ENCODE measurements at places on chromosomes 6 and 20. TPM values are rescaled to one million over a fixed set of nuclear protein-coding genes. Genes with fewer than 3 reads are reported as not detected.

DNA sequence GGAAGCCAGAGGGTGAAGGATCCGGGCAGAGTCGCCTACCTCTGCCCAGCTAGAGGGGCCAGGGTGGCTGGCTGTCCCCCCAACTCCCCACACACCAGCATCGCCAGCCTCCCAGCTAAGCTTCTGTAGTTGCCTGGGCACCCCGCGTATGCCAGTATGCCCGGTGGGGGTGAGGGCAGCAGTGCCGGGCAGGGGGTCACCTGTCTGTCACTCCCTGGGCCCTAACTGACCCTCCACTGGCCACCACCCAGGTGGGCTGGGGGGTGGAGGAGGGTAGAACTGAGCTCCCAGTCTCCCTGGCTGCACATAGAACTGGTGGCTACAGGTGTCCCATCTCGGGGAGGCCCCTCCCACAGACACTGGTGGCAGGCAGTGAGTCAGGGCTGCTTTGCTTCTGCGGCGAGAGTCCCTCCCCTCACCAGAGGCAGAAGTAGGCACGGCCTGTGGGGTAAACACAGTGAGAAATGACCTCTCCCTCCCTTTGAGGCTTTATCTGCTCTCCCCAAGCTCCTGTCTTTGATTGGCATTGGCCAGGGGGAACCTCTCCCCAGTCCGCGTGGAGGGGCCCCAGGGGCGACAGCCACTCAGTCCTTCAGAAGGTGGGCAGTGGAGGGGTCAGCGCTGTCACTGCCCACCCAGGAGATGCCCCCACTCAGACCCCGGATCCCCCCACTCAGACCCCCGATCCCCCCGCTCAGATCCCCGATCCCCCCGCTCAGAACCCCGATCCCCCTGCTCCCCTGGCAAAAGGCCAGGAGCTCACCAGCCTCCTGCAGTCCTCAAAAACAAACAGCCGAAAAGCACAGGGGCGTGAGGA is 2.5 kb downstream of the NTSR1 start:
- no peak for DNase-seq

DNA sequence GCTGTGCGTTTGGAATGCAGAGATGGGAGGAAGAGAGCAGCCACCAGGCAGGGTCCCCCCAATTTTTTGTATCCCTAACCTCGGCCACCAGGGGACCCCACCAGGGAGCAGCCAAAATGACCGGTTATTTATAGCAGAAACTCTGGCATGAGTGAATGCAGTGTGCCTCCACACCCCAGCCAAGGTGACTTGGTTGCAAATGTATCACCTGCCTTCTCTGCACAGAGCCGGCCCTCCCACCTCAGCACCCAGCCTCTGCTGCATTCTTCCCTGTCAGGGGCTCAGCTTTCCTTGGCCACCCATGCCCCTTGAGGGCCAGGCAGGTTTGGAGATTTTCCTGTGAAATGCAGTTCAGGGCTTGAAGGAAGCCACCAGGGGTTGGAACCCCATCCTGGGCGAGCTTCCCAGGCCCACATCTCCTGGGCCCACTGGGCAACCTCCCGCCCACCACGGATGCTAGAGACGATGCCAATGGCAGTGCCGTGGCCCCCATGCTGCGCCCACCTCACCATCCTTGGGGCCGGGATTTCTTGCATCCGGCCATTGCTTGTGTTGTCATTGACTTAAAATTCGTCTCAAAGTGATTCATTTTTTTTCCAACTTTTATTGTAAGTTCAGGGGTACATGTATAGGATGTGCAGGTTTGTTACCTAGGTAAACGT is 291.6 kb downstream of the TAF4 start:
- no peak for DNase-seq

DNA sequence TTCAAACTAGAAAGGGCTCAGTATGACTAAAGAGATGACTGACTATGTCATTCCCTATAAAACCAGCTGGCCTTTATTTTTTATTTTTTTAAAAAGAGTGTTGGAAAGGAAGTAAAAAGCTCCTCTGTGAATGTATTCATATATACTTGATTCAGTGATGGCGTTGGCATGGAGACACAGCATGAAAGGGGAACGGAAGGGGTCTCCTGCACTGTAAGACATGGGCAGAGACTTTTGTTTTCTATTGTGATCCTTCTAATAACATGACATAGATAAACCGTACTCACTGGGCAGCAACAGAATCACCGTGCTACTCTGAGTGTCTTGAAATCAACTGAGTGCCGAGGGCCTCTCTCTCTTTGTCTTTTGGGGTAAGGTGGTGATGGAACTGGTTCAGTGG is 228.1 kb upstream of the RIN2 start:
- DNase-seq = no peak

DNA sequence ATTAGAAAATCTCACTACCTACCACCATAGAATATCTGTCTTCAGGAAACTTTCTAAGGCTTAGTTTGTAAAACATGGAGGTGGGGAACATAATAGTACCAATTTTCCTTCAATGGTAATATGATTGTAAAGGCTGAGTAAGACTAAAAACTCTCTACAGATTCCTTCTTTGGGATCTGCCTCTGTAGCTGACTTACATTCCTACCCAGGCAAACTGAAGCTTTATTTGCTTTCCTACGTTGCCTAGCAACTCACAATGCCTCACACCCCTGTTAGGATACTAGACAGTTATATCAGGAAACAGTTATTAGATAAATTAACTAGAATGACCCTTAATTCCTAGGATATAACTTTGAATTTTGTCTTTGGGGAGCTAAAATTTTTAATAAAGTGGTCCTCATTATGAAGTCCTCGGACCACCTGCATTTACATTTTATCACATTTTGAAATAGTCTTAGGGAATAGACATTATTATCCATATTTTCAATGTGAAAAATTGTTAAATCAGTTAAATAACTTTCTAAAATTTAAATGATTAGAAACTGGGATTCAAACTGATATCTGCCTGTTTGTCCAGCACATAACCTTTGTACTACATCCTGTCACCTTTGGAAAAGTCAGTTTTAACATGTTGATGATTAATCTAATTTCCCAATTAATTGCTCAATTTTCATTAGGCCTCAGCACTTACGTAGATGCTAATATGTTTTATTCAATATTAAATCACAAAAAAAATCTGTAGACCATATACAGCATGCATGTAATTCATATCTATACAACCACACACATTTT is 591.4 kb downstream of the RNF144B start:
- peak; percentile 56 for DNase-seq

DNA sequence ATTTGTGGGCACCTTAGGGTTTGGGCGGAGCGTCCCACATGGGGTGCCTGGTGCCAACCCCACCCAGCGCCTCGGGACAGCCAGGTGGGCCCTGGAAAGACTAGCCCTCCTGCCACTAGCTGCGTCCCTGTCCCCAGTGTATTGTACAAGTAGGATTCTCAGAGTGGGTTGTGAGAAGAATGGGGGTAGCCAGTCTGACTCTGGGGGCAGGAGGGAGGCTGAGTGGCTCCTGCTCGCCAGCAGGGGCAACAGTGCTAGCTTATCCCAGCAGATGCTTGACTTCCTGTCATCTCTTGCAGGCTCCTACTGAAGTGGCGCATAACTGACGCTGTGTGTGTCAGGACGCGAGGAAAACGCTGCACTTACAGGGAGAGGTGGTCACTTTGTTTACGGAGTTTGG is 9.3 kb downstream of the PSMA7 start:
- no peak for DNase-seq

DNA sequence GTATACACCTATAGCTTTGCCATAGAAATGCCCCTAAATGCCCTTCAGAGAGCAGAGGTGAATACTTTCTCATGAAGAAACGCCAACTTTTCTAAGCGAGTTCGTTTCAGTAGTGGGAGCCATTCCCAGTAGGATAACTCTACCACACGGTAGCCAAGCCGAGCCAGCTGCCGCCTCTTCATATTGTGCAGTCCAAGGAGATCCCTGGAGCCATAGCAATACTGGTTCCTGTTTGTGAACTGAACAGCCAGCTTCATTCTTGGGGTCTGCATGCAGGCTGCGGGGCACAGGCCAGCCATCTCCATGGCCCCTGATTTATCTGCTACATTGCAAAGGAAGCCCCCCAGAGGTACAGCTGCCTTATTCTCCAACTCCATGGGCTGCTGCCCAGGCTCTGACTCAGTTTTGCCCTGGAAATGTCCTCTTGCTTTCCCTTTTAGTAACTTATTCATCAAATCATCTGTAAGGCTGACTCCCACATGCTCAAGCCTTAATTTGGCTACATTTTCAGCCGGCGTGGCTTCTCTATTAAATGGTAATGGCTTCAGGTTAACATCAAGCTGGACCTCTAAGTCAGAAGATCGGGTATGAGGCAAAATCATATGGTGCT is 12.8 kb downstream of the FASTKD5 start:
- DNase-seq = no peak

GRCh38 chr6:168989421-168989820 is 264.2 kb downstream of the THBS2 start:
- DNase-seq = no peak

GRCh38 chr20:15091421-15092037 is 754.1 kb upstream of the FLRT3 start:
- no peak for DNase-seq

The RAD21L1 gene
- not detected for polyA plus RNA-seq

The BPIFB2 gene
- not detected for polyA plus RNA-seq

DNA sequence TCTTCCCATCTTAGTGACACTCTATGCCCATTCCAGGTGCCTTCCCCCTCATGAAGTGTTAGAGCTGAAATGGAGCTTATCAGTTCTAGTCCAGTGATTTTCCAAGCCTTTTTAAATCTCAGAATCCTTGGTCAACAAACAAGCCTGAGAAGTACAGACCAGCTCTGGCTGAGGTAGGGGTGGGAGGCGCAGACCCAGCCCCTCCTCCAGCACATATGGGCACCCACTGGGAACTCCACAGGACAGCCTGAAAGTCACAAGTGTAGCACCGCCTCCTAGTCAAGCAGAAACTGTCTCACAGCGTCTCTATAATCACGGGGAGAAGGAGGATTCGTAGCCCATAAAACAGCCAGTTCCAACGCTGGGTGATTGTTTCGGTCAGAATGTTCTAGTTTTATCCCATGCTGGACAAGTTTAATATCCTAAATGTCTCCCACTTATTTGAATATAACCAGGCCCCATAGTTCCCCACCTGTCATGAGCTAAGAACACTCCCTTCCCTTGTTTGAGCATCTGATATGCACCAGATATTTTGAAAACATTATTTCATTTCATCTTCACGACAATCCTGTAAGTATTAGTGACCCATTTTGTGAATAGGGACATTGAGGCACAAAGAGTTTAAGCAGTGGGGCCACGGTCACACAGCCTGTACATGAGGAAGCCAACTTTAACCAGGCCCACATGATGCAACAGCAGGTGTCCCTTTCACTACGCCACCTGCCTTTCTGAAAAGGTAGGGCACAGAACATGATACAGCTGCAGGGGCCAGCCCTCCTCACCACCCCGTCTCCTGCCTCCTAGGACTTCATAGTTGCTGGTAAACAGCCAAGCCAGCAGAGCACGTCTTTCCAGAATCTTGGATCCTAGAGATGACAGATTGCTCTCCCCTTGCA is 40.1 kb downstream of the TRAF3IP2 start:
- no peak for DNase-seq

GRCh38 chr6:80769106-80769505 is 662.6 kb downstream of the BCKDHB start:
- DNase-seq = no peak

- DNase-seq = no peak
These were observed 6.9 kb upstream of the SUMO4 start for GRCh38 chr6:149393002-149393679.

GRCh38 chr6:154683756-154684523 is 49.3 kb upstream of the SCAF8 start:
- no peak for DNase-seq

DNA sequence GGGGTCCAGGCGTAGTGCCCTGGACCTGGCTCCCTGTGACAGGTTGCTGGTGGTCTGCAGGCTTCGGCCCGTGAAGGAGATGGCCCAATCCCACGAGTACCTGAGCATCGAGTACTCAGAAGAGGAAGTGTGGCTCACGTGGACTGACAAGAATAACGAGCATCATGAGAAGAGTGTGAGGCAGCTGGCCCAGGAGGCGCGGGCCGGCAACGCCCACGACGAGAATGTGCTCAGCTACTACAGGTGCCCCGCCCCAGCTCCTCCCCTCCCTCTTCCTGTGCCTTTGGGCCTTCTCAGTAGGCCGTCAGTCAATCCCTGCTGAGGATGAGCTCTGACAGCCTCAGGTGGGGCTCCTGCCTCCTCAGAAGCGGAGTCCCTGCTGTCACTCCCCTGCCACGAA is 42.6 kb downstream of the UQCC2 start:
- DNase-seq = peak; percentile 11

The HMGN3 gene
- 93.1 TPM for polyA plus RNA-seq

The PPP1R16B gene
- polyA plus RNA-seq = 8.0 TPM

The DEF6 gene
- 7.8 TPM for polyA plus RNA-seq

- DNase-seq = no peak
These were observed 56.4 kb upstream of the TTPAL start for GRCh38 chr20:44419131-44419844.

- no peak for DNase-seq
These were observed 132.0 kb upstream of the EEF1E1 start for GRCh38 chr6:8234321-8234720.

DNA sequence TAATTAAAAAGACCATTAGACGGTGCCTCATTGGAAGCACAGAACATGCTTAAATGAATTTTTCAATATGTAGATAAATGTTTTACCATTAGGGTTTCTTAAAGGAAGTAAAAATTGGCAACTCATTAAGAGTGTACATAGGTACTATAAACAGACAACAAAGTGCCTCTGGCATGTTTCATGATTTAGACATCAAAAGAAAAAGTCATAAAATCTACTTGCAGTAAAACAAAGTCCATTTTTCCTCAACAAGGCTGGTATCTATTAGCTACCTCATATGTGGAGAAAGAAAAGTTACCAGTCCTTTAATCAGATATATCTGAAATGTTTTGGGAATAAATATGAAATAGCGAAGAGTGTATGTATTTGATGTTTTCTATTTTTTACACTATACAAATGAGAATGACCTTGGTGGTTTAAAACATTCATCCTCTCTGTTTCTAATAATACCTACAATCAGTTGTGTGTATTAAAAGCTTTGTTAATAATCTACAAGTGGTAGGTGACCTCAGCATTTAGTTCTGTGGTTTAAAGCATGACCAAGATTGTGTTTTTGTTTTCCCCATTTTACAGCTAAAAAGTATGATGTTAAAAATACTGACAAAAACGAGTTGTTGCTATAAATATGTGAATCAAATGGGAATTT is 87.5 kb downstream of the HDGFL1 start:
- no peak for DNase-seq

DNA sequence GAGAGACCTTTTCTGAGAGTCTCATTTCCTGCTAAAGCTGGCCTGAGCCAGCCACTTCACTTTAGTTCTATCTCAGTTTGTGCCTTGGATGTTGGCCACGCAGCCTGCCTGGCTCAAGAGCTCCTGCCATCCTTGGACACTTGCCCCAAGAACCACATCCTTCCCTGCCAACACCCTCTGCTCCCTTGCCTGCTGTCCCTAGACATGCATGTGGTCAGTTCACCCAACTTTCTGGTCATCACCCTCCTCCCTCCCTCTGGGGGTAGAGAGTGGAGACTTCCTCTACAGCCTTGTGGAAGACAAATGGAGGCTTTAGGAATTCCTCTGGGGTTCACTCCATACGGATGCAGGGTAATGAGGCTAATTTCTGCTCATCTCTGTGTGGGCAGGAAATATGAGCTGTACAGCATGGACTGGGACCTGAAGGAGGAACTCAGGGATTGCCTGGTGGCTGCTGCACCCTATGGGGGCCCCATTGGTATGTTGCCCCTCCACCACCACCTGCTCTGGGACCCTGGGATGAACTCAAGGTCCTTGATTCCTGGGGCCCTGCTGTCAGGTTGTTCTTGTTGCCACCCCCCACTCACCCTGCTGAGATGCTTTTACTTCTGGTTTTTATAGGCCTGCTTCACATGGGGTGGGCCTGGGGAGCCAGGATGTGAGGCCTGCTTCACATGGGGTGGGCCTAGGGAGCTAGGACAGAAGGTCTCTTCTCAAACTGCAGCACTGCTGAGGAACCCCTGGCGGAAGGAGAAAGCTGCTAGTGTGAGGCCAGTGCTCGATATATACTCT is 13.8 kb upstream of the PTPRA start:
- DNase-seq = no peak

Measured in urinary bladder (tissue), 4 donors.